Activated CD4-positive, alpha-beta T cell treated with anti-CD3 and anti-CD28 coated beads for 36 hours (primary cell): ENCODE measurements at places on chromosomes 12 and 14. TPM values are rescaled to one million over a fixed set of nuclear protein-coding genes. Genes with fewer than 3 reads are reported as not detected.

DNA sequence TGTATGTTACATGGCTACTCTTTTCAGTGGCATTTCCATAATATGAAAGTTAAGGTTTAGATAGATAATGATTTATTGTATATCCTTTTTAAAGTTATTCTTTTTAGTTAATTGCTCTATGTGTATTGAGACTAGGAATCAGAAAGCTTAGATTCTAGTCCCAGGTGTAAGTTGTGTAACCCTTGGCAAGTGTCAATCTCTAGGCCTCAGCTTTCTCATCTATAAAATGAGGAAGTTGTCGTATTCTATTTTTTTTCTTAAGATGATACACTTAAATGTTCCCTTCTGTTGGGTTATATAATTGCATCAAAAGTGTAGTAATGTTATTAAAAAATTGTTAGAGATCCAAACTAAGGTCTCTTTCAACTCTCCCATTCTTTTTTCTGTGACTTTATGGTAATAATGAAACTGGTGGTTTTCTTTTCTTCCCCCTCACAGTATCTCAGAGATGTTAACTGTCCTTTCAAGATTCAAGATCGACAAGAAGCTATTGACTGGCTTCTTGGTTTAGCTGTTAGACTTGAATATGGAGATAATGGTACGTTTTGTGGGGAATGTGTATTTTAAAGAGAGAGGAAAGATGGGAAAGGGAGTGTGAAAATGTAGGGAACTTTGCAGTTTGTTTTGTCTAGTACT, 4.1 kb downstream of the RTRAF start:
- DNase-seq = no peak
- no peak overlapping the region for H3K4me3 ChIP-seq
- H3K36me3 ChIP-seq = peaks cover 41% of the 10 kb centered on the region
- peak overlapping the region; percentile 35 for H3K27ac ChIP-seq
- H3K27me3 ChIP-seq = no peaks in the 10 kb centered on the region
- peaks cover 49% of the 10 kb centered on the region for H3K4me1 ChIP-seq

GRCh38 chr14:64401949-64402348, 13.8 kb downstream of the MTHFD1 start:
- H3K27ac ChIP-seq = no peak overlapping the region
- H3K36me3 ChIP-seq = peaks cover 30% of the 10 kb centered on the region
- peaks cover 2% of the 10 kb centered on the region for H3K4me1 ChIP-seq
- H3K4me3 ChIP-seq = no peak overlapping the region

DNA sequence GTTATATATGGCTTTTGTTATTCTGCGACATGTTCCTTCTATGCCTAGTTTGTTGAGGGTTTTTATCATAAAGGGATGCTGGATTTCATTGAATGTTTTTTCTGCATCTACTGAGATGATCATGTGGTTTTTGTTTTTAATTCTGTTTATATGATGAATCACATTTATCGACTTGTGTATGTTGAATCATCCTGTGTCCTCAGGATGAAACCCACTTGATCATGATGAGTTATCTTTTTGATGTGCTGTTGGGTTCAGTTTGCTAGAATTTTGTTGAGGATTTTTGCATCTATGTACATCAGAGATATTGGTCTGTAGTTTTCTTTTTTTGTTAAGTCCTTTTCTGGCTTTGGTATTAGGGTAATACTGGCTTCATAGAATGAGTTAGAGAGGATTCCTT, 291.2 kb downstream of the AKAP6 start:
- H3K27me3 ChIP-seq = peaks cover 2% of the 10 kb centered on the region
- H3K36me3 ChIP-seq = no peaks in the 10 kb centered on the region
- no peak for DNase-seq
- no peak overlapping the region for H3K4me3 ChIP-seq

- no peaks in the 10 kb centered on the region for H3K27me3 ChIP-seq
- H3K36me3 ChIP-seq = no peaks in the 10 kb centered on the region
- no peak overlapping the region for H3K4me3 ChIP-seq
- no peak overlapping the region for H3K27ac ChIP-seq
- H3K4me1 ChIP-seq = no peaks in the 10 kb centered on the region
These were observed 274.1 kb downstream of the ADAMTS20 start for GRCh38 chr12:43277651-43278540.

DNA sequence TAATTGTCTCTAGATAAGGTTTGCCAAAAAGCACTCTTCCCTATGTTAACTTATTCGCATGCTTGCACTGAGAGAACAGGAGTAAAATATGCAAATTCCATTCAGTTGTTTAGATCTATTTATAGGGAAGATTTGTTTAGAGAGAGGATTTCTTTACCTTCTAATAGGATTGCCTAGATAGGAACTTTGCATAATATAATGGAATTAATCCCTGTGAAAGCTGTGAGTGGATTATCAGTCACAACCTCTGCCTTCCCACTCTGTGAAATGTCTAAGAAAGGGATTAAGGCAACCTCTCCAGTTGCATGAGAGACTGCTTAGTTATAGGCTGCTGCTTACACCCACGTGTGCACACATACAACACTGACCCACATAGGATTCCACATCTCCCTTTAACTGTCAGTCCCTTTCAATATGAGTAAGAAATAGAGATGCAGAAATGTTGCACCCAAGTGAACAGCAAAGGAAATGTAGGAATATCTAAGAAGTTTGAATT, 83.2 kb downstream of the ALG10B start:
- H3K27me3 ChIP-seq = no peaks in the 10 kb centered on the region
- no peak for DNase-seq
- no peaks in the 10 kb centered on the region for H3K4me1 ChIP-seq
- H3K27ac ChIP-seq = no peak overlapping the region

SIX6 gene
- total RNA-seq = not detected

ARHGEF25 gene
- total RNA-seq = 2.6 TPM
